ENCODE measurements at places on chromosomes 12 and 14.

DNA sequence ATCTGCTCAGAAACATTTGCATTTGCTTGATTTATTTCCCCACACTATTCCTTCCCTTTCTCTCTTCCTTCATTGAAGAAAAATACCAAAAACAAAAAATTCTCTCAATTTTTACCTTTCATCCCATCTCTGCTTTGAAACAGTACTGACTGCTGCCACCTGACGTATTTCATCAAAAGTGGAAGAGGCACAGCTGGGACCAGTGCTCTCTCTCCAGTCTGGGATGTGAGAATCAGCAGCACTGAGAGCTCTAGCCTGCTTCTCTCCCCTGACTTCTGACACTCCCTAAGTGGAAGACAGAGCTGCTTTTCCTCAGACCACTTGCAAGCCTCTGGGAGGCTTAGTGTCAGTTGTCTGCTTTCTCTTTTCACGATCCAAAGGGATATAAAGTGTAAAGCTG, 36.9 kb downstream of the TTLL5 start:
- DNase-seq, result no peak

DNA sequence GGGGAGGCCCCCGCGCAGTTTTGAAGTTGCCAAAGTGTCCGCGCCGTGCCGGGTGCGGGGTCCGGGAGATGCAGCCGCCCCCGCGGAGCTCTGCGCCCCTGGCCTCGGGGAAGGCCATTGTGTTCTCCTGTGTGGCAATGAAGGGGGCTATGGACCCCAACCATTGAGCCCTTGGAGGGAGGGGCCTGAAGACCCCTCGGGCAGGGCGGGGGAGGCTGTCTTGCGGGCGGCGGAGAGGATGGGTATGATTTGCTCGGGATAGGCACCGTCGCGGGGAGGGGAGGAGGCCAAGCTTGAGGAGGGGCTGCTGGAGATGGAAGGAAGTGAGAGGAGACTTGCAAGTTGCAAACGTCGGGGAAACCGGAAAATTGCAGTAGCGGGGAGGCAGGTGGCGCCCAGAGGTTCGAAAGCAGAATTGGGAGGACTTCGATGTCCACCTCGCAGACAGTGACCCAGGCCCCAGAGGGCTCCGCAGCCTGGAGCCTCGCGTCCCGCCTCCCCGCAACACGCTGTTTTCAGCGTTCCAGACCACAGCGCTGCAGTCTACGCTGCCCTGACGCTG, 25.4 kb downstream of the BCL11B start:
- DNase-seq, result peak; percentile 67

DNA sequence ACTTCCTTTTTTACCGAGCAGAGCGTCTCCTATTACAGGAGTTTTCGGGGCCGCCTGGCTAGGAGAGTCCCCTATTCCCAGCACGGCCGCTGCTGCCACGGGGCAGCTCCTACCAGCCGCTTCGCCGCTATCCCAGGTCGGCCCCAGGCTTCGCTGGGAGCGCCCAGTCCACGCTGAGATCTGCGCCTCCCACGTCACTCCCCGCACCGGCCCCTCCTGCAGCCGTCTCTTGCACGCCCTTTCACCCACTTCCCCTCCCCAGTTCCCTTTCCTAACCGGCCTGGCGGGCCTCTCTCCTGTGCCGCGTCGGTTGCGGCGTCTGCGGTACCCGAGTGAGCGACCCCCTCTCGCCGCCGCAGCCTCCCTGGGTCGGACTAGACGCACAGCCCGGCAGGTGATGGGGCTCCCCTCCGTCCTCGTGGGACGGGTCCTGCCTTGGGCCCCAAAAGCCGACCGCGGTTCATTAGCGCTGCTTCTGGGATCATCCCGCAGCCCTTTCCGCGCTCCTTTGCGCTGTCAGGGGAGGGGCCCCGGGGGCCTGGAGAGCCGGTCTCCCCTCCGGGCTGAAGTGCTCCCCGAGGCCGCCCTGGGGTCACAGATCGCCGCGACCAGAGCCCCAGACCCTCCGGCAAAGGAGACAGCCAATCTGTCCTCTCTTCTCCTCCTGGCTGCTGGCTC, 1318.4 kb downstream of the TMEM121 start:
- peak; percentile 69 for DNase-seq

GRCh38 chr12:109113661-109114321, 2.6 kb upstream of the ACACB start:
- DNase-seq, result no peak

DNA sequence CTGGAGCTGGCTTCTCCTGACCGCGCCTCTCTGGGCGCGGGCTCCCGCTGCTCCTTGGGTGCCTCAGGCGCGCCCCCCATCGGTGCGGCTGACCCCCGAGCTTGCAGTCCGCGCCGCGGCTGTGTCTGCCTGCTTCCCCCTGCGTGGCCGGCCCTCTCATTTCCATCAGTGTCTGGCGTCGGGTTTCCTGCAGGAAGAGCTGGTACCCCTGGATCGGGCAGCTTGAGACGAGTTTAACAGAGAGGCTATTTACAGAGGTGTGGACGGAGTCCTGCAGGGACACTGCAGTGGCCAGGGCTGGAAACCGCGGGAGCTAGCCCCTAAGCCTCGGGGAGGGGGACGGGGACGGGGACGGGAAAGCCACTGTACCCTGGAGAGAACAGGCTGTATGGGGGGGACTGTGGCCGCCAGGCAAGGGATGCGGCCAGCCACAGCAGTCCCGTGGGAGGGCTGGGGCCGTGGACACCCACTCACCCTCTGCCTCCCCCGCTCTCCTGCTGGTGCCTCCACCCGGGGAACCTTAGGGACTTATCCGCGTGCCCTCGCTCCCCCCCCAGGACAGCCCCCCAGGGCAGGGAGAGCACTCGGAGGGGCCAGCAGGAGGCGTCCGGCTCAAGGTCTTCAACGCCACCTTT, 3.7 kb upstream of the CACNA2D4 start:
- no peak for DNase-seq

DNA sequence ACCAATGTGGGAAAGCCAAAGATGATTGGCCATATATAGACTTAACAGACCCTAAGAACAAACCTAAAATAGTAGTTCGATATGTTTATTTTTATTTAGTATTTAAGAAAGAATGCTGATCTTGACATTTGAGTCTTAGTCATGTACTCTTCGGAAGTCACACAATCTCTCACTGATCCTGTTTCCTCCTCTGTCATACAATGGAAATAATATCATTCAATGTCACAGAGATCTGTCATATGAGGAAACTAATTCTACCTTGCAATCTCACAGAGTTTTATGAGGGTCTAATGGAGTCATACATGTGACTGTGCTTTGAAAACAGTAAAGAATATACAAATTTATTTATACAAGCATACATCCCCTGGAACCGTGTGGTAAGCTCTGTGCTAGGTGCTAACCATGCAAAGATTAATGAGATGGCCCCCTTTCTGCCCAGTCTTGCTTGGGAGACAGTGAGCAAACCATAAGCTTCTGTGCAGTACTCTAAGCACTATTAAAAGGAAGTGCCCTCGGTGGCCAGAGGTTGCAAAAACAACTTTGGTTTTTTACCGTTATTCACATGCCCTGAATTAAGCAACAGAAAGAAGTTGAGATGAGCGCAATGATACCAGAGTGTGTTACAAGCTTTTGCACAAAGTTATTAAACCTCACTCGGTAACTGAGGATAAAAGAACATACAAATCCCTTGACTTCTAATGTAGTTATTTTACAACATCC, 1.7 kb upstream of the LIN7A start:
- DNase-seq, result peak; percentile 2

GRCh38 chr12:18690653-18691052, 47.2 kb downstream of the PLCZ1 start:
- DNase-seq, result no peak

GRCh38 chr12:123895451-123895850, 77.2 kb downstream of the CCDC92 start:
- no peak for DNase-seq

DNA sequence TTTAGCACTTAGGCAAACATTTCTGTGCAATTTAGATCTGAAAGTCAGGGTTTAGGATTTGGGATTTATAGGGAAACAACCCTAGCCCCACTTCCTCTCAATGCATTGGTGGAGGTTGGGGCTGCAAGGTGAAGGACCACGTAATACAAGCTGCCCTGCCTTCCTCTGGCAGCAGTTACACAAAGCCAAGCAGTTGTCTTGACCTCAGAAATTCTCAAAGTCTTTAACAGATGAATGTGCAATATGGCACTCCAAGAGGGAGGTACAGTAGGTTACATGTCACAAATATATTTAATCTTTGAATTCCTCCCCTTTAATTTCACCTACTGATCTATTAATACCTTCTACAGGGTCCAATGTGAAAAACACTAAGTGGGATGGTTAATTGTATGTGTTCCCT, 23.9 kb downstream of the IFNG-AS1 start:
- DNase-seq, result no peak

DNA sequence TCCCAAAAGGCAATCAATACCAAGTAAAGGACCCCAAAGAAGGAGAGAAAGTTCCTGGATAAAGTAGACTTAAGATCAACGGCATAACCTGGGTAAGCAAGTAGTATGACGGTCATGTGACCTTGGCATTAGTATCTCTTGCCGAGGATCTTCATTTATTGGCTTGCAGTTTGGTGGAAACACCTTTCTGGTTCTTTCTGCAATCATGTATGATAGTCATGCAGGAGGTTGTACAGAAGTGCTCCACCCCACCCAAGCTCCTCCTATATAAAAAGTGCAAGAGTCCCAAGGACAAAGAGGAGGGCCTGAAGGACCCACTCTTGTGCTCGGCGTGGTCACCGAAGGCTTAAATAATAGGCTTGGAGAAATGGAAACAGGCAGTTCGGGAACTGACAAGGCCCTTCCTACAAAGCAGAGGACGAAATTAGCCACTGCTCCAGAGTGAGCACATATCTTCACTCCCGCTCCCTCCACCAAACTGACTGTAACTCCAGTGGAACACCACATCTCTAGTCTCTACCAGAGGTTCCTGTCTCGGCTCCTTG, 750 bp downstream of the CS start:
- no peak for DNase-seq

DNA sequence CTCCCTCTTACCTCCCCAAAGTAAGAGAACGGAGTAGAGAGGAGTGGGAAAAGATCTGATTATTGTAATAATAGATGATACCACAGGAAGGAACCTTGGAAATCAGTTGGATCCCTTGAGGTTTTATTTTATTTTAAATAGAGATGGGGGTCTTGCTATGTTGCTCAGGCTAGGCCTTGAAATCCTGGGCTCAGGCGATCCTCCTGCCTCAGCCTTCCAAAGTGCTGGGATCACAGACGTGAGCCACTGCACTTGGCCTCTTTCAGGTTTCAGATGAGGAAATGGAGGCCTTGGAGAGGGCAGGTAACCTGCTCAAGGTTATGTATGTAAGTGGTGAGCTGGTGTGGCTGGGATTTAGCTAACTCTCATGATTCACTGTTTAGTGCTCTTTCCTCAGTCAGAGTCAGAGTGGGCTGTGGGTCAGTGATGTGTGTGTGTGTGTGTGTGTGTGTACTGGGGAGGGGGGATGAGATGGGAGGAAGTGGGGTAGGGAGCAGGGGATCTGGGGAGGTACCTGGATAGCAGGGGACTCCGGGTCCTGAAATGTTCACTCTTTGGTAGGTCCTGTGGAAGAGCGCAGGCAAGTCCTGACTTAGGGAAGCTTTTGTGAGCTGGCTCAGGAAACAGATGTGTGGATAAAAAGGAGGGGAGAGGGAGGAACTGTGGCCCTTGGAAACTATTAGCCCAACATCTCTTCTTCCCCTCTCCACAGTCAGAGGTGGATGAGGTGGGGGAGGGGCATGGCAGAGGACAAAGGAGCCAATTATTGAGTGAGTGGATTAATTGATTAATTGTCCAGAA, 4.7 kb upstream of the CISTR start:
- DNase-seq, result no peak

GRCh38 chr12:25051656-25052195, 102.8 kb upstream of the BCAT1 start:
- peak; percentile 81 for DNase-seq

DNA sequence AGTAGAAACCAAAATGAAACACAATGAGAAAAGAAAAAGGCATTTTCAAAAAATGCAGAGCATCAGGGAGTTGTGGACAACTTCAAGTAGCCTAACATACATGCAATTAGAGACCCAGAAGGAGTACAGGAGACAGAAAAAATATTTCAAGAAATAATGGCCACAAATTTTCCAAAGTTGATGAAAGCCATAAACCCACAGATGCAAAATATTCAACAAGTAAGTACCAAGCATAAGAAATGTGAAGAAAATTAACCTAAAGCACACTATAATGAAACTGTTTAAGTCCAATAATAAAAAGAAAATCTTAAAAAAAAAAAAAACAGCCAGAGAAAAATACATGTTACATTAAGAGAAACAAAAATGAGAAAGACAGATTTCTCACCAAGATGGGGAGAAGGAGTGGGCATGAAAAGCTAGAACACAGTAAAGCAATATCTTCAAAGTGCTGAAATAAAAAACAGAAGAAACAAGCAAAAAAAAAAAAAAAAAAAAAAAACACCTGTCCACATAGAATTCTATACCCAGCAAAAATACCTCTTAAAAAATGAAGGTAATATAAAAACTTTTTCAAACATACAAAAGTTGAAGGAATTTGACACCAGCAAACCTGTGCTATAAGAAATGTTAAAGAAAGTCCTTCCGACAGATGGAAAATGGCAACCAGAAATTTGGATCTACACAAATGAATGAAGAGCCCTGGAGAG, 77.1 kb downstream of the PRKAB1 start:
- DNase-seq, result no peak

DNA sequence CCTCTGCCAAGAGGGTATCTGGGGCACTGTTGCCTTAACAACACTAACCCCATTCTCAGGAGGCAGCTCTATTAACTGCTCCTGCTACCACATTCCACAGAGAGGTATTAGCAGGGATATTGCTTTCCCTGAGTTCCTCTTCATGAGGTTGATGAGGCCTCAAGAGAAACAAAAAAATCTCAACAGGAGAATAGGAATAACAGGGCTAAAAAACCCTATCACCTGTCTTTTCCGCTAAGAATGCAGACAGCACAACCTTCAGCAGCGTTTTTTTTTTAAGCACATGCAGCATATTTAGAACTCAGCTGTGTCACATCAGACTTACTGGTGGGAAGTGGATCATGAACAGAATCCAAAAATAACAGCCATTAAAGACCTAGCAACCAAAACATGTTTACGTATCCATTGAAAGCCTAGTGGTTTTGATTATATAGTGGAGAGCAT, 29.2 kb downstream of the ATF7 start:
- no peak for DNase-seq
